IMR-90 (cell line): ENCODE measurements at places on chromosomes 4 and X. TPM values are rescaled to one million over a fixed set of nuclear protein-coding genes. Genes with fewer than 3 reads are reported as not detected.

DNA sequence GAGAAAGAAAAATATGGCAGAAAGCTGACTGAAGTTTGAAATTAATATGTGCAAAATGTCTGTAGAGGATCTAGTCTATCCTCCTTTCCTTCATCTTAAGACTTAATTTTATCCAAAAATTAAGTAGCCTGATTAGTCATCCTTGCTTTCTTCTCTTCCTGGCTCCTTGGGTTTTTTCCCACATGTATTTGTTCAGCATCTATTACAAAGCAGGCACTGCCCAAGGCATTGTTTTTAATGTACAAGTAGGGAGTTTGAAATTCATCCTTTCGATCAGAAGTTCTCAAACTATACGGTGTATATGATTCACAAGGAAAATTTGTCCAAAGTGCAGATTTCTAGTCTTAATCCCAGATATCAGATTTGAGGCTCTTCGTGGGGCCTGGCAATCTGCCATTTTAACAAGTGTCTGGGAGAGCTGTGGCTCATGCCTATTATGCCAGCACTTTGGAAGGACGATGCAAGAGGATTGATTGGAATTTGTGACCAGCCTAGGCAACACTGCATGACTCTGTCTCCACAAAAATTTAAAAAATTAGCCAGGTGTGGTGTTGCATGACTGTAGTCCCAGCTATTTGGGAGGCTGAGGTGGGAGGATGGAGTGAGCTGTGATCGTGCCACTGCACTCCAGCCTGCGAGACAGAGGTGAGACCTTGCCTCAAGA is 19.4 kb upstream of the YTHDC1 start:
- peak; percentile 43 for DNase-seq

DNA sequence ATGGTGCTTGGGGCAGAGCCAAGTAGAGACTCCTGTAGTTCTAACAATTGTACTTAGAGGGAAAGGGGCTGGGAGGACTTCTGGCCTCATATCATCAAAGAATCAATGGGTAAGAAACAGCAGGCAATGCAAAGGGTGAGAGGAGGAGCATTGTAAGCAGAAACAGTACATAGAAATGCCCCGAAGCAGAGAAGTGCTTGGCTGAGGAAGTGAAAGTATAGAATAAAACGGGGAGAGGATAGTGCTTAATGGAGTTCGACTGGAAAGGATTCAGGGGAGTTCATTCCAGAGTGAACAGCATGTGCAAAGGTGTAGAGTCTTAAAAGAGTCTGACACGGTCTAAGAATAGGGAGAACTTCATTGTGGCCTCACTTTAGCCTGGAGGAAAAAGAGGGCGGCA is 103.0 kb downstream of the SYNPO2 start:
- no peak for DNase-seq

The GATA1 gene
- total RNA-seq: not detected in 2 replicates

The ADGRL3 gene
- total RNA-seq: 2.2 and 2.5 TPM in 2 replicates

DNA sequence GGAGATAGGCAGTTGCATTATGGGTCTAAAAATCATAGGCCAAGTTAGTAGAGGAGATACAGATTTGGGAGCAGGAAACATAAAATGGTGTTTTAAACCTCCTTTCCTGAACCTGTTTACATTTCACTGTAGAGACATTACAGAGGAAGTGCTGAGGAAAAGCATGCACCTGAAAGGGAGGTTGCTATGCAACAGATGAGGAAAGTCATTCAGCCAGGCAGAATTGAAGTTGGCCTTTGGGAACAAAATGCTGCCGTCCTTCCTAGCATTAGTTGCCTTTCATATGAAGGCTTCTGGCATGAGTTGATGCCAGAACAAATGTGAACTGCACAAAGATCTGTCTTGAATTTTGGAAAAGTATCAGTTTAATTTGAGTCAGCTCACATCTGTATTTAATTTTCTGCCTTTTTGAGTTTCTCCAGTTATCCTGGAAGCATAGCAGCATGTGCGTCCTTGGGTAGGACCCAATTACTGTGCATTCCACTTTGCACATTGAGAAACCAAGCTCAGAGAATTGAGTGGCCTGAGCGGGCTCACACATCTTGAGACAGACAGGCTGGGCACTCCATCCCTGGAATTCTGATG is 38.2 kb downstream of the MAGED1 start:
- no peak for DNase-seq
